ENCODE measurements at places on chromosomes 13 and 19.

- no peak for DNase-seq
Observed at GRCh38 chr13:33480561-33480960, 195.0 kb upstream of the STARD13 start.

- no peak for DNase-seq
Observed at GRCh38 chr13:74767050-74767449, 632.8 kb upstream of the KLF12 start.

DNA sequence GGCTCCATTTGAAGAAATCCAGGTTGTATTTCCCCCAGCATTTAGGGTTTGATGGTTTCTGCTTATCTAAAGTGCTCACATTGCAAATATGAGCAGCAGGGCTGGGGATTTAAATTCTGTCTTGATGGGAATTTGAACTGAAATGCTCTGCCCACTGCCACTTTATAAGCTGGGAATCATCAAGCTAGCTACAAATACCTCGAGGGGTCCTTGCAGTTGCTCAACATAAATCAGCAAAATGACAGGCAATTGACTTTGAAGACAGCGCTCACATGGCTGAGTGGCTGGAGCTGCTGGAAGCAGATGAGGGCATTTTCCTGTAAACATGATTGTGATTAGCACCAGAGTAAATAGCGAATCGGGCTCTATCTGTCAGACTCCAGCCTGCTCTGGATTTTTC is 39.4 kb upstream of the MEDAG start:
- DNase-seq: no peak

- DNase-seq: no peak
Observed at GRCh38 chr19:34189199-34189916, 17.1 kb downstream of the LSM14A start.

DNA sequence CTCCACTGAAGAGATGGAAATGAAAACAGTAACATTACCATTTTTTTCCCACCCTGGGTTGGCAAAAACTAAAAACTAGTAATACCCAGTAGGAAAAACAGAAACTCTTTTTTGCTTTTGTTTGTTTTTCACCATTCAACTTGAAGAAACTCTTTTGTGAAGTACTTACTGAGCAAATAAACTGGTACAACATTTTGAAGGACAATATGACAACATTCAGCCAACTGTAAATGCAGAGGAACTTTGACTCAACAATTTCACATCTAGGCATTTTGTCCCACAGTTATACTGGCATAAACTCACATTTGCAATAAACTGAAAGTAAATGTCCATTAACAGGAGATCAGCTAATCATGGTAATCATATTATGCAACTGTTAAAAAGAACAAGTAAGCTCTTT is 152.5 kb downstream of the RNF17 start:
- DNase-seq: no peak

All from non-pigmented ciliary epithelial cell (primary cell).